CD4-positive, alpha-beta T cell treated with Interleukin-17A for 4 hours (primary cell): ENCODE measurements at places on chromosomes 7 and 10.

GRCh38 chr7:98797150-98797549 is 72.7 kb downstream of the TMEM130 start:
- DNase-seq: no peak

DNA sequence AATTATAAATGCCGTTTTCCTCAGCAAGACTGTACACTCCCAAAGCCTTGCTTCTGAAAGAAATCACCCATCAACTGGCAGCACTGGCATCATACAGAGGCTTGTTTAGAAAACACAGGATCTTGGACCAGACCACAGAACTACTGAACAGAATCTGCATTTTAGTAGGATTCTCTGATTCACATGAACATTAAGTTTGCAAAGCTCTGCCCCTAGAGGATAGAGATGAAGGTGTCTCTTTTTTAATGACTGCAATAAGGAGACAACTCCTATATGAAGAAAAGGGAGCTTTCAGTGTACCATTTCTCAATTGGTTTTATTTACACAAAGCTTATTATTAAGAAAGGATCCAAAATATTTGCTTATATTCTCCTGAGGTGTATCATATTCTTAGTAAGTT is 172.7 kb downstream of the AGMO start:
- DNase-seq: no peak

DNA sequence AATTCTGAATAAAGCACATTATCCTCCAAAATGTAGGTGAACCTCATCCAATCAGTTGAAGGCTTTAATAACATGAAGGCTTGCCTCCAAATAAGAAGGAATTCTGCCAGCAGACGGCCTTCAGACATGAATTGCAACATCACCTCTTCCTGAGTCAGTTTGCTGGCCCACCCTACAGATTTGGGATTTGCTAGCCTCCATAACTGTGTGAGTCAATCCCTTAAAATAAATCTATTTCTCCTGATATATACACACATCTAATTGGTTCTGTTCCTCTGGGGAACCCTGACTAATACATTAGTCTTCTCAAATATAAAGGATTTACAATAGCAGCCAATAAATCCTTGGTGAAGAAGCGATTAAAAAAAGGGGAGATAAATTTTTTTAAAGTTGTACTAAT is 34.8 kb upstream of the OSBPL3 start:
- DNase-seq: no peak

DNA sequence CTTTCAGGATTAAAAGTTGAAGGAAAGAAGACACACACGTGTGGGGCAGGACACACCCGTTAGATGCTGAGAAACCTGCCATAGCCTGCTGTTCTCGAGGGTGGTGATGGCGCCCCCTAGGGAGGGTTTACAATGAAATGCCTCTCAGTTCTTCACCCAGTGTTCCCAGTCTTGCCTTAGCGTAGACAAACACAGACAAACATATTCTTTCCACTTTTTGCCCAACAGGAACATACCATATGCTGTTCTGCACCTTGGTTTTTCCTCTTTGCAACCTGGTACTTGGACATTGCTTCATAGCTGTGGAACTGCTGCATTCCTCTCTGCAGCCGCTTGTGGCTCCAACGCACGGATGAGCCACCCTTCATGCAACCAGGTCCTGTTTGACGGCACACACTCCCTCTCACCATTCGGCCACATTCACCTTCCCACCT is 23.3 kb upstream of the HSPA12A start:
- DNase-seq: peak; percentile 65
